ENCODE measurements at places on chromosomes 1 and 21. TPM values are rescaled to one million over a fixed set of nuclear protein-coding genes. Genes with fewer than 3 reads are reported as not detected.

FLAD1 gene
- total RNA-seq, result 52.5 TPM

ANKRD35 gene
- total RNA-seq, result 0.48 TPM

S1PR1 gene
- 229 TPM for total RNA-seq

PROX1 gene
- not detected for total RNA-seq

RGS13 gene
- total RNA-seq, result not detected

CNIH3 gene
- 1.2 TPM for total RNA-seq

CBR1 gene
- 48.7 TPM for total RNA-seq

DPH2 gene
- 38.6 TPM for total RNA-seq

MEGF6 gene
- 10.0 TPM for total RNA-seq

PCP4L1 gene
- total RNA-seq, result not detected

AMY1B gene
- not detected for total RNA-seq
